ENCODE measurements at places on chromosomes 6 and 20. TPM values are rescaled to one million over a fixed set of nuclear protein-coding genes. Genes with fewer than 3 reads are reported as not detected.

The FABP7 gene
- total RNA-seq = 0.21 TPM

The LCA5 gene
- 3.0 TPM for total RNA-seq

The OCSTAMP gene
- total RNA-seq = not detected

The CFB gene
- total RNA-seq = 113 TPM

The TRIM40 gene
- total RNA-seq = not detected

The NKX2-4 gene
- not detected for total RNA-seq

The TP53TG5 gene
- total RNA-seq = 2.0 TPM

The IL17F gene
- not detected for total RNA-seq

The MCCD1 gene
- not detected for total RNA-seq

The ROS1 gene
- not detected for total RNA-seq

The PSORS1C2 gene
- not detected for total RNA-seq

The TNNC2 gene
- total RNA-seq = not detected

- peak; percentile 51 for DNase-seq
Observed at GRCh38 chr20:49979030-49979832, 3.5 kb upstream of the SNAI1 start.

DNA sequence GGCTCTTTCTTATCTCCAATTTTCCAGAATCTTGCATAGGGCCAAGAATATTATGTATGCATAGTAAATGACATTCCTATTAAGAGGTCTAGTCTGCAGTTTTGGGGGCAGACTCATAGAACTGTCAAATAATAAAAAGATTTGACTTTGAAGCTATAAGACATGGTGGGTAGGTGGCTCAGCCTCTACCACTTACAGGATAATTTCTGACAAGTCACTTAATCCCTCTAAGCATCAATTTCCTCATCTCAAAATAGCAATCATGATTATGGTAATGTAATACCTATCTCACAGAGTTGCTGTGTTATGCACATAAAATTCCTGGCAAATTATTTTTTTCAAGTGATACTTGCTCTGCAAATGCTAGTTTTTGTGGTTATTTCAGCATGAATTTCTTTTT, 329.1 kb downstream of the PLCB1 start:
- DNase-seq = no peak

- no peak for DNase-seq
Observed at GRCh38 chr6:35973670-35974222, 50.7 kb downstream of the SLC26A8 start.

- no peak for DNase-seq
Observed at GRCh38 chr6:78952362-78952761, 85.0 kb downstream of the IRAK1BP1 start.

GRCh38 chr6:39466631-39467030, 144.1 kb upstream of the KCNK16 start:
- DNase-seq = no peak

GRCh38 chr20:25987073-25987927, 290.6 kb upstream of the ZNF337 start:
- peak; percentile 61 for DNase-seq

GRCh38 chr6:3743541-3743940, 8.0 kb downstream of the PXDC1 start:
- DNase-seq = no peak

GRCh38 chr6:18161431-18161830, 6.2 kb downstream of the KDM1B start:
- DNase-seq = no peak

DNA sequence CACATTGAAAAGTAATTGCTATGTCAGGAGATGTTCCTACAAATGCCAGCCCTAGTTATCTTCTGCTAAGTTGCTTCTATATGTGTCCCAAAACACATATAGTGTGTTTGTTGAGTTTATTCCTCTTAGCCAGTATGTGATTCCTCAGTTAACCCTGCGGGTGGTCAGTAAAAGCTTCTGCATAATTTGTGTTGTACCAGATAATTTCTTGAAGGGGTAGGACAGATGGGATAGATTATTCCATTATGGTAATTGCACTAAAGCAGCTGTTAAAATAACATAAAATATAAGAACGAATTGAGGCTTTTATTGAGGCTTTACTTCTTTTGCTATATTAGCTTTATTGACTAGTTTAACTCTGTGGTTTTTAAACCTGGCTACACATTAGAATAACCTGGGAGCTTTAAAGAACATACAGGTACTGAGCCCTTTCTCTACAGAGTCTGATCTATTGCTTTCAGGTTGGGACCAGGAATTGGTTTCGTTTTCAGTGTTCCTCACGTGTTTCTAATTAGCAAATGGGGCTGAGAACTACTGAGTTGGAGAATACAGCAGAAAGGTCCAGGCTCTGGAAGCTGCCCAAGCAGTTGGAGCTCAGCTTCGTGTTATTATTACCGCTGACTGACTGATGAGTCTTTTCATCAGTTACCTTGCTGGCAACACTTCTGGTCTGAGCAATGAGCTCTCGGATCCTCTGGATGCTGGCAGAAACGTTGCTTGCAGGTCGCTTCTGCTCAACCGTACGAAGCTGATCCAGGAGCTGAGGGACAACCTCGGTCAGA, 56.9 kb downstream of the FAM229B start:
- DNase-seq = no peak

- DNase-seq = no peak
Observed at GRCh38 chr6:111792241-111792640, 81.0 kb downstream of the FYN start.

DNA sequence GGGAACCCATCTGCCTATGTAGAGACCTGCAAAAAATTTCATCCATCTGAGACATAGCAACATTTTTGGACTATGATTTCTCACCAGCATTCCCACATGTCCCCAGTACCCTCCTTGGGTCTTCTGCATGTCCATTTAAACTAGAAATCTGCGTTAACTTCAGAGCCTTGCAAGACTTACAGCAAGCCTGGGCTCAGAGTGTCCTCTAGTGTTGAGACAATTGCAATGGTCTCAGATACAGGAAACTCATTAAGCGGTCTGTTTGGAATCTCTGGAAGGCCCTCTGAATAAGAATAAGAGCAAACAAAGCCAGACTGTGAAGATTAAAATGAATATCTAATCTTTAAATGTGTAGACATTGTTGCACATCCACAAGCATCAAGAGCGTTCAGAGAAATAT, 20.5 kb upstream of the PI3 start:
- no peak for DNase-seq

DNA sequence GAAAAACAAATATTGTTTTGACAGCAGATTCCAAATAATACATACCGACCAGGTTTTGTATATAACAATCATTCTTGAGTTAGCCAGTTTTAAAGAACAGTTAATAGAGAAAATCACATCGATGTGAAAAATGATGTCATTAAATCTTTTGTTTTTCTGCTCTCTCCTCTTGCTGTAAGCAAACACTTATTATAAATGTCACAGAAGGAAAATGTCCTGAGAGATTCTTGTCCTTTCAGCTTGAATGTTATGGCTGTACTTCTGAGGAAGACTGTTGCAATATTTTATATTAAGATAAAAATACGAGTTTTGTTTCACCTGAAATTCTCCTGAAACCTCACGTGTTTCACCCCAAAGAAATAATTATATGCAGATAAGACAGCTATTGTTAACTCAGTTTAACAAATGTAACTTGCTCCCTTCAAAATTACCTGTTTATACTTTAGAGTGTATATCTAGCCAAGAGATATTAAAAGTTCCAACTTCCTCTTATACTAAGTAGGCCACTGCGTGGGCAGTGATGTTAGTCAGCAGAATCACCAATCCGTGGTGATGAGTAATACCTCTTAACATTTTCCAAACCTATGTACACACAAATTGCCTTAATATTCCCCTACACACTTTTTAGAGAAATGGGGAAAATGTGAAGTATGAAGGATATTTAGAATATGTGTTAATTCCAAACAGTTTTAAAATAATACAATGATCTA, 1111.4 kb upstream of the CITED2 start:
- peak; percentile 36 for DNase-seq

DNA sequence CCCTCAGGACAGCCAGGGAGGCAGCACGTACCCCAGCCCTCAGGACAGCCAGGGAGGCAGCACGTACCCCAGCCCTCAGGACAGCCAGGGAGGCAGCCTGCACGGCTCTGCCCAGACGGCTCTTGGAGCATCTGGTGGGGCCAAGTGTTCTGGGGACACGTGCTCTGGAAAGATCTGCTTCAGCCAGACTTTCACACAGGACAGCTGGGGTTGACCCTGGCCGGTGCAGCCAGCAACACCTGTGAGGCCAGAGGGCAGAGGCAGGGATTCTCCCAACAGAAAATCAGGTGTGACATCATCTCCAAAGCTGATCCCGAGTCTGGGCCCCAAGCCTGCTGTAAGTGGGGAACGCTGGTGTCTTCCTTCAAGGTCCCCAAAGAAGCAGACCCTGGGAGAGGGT, 55.5 kb upstream of the SLCO4A1 start:
- DNase-seq = no peak

DNA sequence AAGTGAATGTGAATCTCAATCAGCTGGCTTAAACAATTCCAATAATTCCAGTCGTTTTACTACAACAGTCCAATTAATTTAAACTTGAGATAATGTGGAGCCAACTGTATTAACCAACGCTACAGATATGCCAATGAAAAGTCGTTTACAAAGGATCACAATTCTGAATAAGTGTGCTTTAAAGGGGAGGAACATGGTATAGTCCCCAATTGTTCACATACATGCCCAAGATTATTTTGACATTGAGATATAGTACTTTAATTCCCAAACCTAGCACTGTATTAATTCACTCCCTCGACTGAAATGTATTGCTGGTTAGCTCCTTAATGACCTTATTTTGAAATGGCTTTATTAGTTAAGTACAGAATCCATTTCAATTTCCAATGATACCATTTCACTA, 2.5 kb downstream of the AKIRIN2 start:
- no peak for DNase-seq

GRCh38 chr6:31204751-31205145, 34.3 kb upstream of the POU5F1 start:
- DNase-seq = no peak

DNA sequence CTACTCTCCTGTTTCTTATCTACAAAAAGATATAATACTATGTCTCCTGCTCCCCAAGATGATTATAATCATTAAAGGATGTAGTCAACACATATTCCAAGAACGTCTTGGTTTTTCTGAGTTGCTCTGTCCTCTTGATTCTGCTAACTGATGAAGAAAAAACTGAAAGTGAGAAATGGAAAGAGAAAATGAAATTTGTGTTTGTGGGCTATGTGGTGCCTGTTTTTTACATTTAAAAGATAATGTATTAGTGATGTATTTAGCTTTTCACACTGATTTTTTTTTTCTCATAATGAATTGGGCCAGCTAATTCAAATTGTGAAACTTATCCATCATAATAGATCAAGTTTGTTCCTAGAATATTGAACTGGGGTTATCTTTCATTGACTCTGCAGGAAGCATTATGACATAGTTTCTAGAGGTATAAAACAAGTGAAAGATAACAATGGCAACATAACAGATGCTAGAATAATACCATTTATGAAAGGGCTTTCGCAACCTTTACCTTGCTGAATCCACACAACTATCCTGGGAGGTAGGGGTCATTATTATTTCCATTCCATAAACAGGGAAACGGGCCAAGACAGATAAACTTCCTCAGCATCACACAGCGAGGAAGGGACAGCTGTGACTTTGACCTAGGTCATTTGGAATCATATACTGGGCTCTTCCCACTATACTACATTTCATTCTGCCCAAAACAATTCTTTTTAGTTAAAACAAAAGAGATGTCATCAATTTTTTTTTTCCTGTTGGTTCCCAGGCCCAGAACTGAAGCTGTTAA, 336.7 kb downstream of the GJA1 start:
- no peak for DNase-seq

GRCh38 chr6:41781366-41781730, 766 bp downstream of the PRICKLE4 start:
- DNase-seq = peak; percentile 51

GRCh38 chr20:45842169-45842812, 8.7 kb downstream of the SNX21 start:
- DNase-seq = no peak

GRCh38 chr6:135974426-135974825, 122.9 kb downstream of the PDE7B start:
- no peak for DNase-seq

DNA sequence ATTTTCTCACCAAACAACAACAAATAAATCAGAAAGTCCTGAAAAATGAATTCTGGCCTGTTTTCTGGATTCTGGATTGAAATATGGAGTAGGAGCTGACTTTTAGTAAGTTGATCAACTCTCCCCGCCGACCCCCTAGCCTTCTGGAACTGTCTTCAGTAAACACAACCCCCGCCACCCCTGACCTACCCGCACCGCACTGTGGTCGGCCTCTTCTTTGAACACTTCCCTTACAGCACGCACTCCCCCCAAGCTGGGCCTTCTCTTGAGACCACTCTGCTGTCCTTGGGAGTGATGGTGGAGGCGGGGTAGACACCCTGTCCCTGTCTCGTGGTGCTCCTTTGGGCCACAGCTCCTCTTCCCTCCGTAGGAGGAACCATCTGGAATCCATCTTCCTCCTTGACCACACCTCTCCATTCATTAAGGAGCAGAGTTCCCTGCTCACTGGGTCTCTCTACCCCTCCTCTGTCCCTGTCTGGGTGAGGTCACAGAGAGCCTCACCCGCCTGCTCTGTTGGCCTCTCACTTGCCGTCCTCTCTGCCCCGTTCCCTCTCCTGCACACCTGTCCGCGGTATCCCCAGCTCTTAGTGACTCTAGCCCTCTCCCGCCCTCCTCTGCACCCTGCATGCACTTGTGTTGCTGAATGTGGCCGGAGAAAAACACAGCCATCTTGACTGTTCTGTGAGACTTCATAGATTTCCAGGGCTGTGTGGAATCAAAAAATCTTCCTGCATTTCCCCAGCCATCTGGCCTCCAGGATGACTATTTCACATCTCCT, 19.1 kb downstream of the SYNJ2 start:
- peak; percentile 22 for DNase-seq

DNA sequence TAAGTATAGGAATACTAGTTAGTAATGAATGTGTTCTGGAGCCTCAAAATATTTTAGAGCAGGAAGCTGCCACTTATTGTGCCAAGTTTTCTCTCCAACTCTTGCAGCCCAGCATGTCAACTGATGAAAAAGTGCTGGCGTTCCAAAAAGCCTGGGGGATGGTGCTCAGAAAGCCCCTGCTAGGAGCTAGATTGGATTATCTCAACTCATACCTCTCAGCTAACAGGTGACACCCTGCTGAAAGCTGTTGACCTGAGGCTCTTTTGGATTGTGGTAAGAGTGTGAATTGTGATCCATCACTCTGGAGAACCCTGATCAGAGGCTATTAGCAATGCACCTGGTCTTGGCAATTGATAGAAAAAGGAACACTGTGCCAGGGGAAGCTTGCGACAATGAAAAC, 580.4 kb downstream of the EYS start:
- no peak for DNase-seq

GRCh38 chr6:14216946-14217684, 99.5 kb downstream of the CD83 start:
- DNase-seq = no peak

DNA sequence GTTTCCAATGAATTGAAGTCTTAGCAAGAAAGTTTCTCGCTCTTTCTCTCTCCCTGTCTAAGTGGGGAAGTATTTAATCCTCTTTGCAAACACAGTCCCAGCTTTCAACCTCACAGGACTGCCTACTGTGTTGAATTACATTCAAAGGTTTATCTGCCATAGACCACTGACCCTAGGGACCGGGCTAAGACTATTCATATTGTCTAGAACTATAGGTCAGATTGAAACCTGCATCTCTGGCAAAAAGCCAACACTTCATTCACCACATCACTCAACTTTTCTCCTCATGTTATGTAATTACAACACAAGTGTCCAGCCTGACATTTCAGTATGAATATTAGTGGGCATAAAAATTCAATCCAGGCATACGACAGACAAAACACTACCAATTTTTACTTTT, 314.7 kb upstream of the RSPO3 start:
- DNase-seq = no peak

- DNase-seq = no peak
Observed at GRCh38 chr20:15976047-15976736, 597.1 kb downstream of the KIF16B start.

GRCh38 chr20:46562373-46563169, 12.1 kb upstream of the OCSTAMP start:
- peak; percentile 74 for DNase-seq

Measured in left cardiac atrium (tissue), 4 donors.